GM23338 (cell line): ENCODE measurements at places on chromosomes 3 and 15.

- H3K4me3 ChIP-seq: no peak overlapping the region
- no peaks in the 10 kb centered on the region for H3K36me3 ChIP-seq
- no peaks in the 10 kb centered on the region for H3K27me3 ChIP-seq
- DNase-seq: no peak
- peaks cover 18% of the 10 kb centered on the region for H3K4me1 ChIP-seq
Measured at GRCh38 chr3:30904996-30905395, 10.5 kb upstream of the GADL1 start.

DNA sequence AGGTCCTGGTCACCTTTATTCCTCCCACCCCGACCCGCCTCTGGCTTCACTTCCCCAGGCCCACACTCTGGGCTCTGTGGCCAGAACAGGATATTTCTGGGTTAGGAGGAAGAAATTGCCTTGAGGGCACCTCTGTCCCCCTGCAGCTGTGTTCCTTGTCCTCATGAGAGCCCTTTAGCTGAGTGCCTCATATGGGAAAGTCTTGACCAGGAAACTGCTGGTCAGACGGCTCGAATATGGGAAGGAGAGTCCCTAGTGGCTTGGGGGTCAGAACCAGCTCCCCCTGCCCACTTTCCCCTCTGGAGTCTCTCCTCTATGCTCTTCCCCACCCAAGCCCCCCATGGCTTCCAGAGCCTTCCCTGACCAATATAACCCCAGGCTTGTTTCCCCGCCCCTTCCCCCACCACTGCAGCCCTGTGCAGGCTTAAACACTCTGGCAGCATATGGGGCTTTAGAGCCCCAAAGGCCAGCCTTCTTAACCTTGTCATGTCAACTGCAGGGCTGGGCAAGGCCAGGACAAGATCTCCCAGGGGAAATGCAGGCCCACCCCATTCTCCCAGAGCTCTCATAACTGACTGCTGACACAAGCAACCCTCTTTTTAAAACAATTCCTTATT, 36.4 kb downstream of the SEC22C start:
- no peak overlapping the region for H3K4me3 ChIP-seq
- no peaks in the 10 kb centered on the region for H3K27me3 ChIP-seq
- H3K36me3 ChIP-seq: no peaks in the 10 kb centered on the region
- DNase-seq: no peak

DNA sequence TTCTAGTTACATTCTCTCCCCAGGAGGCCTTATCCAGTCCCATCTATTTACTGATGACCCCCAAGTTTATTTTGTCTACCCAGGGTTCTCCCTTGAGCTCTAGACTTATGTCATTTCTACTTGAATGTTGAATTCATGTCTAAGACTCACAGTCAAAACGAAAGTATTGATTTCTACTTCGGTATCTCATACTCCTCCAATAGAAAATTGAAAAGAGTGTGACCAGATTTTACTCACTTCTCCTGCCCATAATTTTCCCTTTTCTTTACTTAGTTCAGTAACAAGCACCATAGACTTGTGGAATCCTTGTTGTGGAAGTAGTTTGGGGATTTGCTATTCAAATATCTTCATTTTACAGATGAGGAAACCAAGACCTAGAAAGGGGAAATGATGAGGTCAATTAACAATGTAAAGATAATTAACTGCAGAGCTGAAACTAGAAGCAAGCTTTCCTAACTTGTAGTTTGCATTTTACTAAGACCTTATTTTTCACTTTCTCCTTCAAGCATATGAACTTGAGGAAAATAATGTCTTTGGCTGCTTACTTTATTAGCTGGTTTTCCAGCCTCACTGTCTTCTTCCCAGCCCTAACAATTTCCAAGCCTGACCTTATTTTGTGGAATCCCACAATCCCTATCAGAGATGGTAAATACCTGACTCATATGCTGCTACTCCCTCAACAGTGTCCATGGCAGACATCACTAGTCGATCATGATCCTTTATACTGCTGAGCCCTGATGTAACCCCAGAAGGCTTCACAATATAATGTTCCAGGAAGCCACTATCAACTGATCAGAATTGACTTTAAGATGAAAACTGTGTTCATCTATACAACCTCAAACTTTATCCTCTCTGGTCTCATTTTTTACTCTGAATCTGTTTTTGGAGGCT, 123.9 kb upstream of the AGBL1 start:
- no peak for DNase-seq
- H3K4me1 ChIP-seq: no peaks in the 10 kb centered on the region
- no peaks in the 10 kb centered on the region for H3K27me3 ChIP-seq
- no peak overlapping the region for H3K4me3 ChIP-seq

DNA sequence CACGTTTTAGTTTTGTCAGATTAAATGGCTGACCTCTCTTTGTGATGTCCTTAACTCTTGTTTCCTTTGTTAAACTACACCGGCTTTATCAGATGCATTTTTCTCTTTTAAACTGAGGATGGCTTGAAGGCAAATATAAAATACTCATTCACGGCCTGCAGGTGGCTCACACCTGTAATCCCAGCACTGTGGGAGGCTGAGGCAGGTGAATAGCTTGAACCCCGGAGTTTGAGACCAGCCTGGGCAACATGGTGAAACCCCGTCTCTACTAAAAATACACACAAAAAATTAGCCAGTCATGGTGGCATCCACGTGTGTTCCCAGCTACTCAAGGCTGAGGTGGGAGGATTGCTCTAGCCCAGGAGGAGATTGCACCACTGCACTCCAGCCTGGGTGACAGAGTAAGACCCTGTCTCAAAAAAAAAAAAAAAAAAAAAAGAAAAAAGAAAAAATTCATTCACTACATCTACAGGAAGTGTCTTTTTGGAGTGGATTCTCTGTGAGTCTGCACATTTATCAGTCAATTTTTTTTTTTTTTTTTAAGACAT, 34.7 kb upstream of the SACM1L start:
- H3K4me1 ChIP-seq: no peaks in the 10 kb centered on the region
- peak; percentile 52 for DNase-seq
- no peaks in the 10 kb centered on the region for H3K36me3 ChIP-seq
- H3K27me3 ChIP-seq: no peaks in the 10 kb centered on the region
- H3K4me3 ChIP-seq: no peak overlapping the region
- H3K27ac ChIP-seq: peak overlapping the region; percentile 61; the same call in 1 of the 2 replicates

DNA sequence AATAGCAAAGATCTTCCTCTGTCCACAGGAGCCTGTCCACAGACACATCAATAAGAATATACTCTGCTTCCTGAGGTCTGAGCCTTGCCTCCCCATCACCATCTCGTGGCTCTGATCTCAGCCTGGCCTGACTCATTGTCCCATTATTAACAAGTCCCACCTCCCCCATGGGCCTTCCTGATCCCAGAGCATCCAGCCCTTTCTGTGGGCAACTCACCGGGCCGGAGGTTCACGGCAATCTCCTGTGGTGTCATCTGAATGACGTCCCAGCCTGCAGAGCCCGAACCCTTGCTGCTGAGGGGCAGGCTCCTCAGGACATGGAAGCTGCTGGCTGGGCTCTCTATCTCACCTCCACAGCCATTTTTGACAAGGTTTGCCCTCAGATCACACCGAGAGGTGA, 28.1 kb downstream of the ITGB5 start:
- H3K27ac ChIP-seq: no peak overlapping the region
- DNase-seq: no peak

GRCh38 chr15:94182883-94183282, 48.5 kb upstream of the MCTP2 start:
- H3K27me3 ChIP-seq: no peaks in the 10 kb centered on the region
- DNase-seq: no peak
- H3K27ac ChIP-seq: no peak overlapping the region
- H3K4me3 ChIP-seq: no peak overlapping the region

- no peak overlapping the region for H3K4me3 ChIP-seq
- H3K27ac ChIP-seq: no peak overlapping the region
- H3K4me1 ChIP-seq: peaks cover 19% of the 10 kb centered on the region
- no peaks in the 10 kb centered on the region for H3K36me3 ChIP-seq
- no peak for DNase-seq
Measured at GRCh38 chr15:86403221-86403620, 323.6 kb downstream of the AGBL1 start.

GRCh38 chr15:78564743-78565096, 600 bp upstream of the CHRNA5 start:
- no peak overlapping the region for H3K27ac ChIP-seq
- H3K4me3 ChIP-seq: peak overlapping the region; percentile 62
- peaks cover 8% of the 10 kb centered on the region; the same call in 1 of the 2 replicates for H3K4me1 ChIP-seq
- H3K27me3 ChIP-seq: no peaks in the 10 kb centered on the region
- no peak for DNase-seq

- no peak overlapping the region for H3K4me3 ChIP-seq
- H3K4me1 ChIP-seq: no peaks in the 10 kb centered on the region
- H3K27ac ChIP-seq: no peak overlapping the region
- peak; percentile 41 for DNase-seq
- no peaks in the 10 kb centered on the region for H3K27me3 ChIP-seq
Measured at GRCh38 chr3:84904816-84905555, 53.8 kb upstream of the CADM2 start.

GRCh38 chr3:180420804-180421203, 181.2 kb upstream of the TTC14 start:
- H3K4me1 ChIP-seq: no peaks in the 10 kb centered on the region; the same call in 1 of the 2 replicates
- H3K36me3 ChIP-seq: no peaks in the 10 kb centered on the region
- DNase-seq: no peak
- H3K27ac ChIP-seq: no peak overlapping the region
- H3K4me3 ChIP-seq: no peak overlapping the region

DNA sequence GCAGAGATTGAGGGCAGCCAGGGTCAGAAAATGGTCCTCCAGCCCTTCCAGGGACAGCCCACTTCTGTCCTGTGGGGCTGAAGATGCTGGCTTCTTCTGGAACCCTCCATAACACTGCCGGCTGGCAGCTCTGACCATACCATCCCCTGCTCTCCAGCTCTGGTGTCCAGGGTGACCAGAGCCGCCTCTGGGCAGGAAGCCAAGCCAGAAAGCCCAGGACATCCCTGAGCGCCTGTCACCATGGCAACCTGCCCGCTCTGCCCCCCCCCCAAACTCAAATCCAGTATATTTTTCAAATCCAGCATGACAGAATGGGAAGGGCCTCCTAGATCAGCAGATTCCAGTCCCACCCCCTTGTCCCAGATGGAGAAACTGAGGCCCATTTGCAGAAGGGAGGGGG, 420 bp upstream of the TMIE start:
- H3K4me3 ChIP-seq: peak overlapping the region; percentile 55; the same call in 1 of the 2 replicates
- no peak for DNase-seq
- H3K4me1 ChIP-seq: peaks cover 4% of the 10 kb centered on the region; the same call in 1 of the 2 replicates

- no peak overlapping the region for H3K27ac ChIP-seq
- peak; percentile 74 for DNase-seq
- no peaks in the 10 kb centered on the region for H3K36me3 ChIP-seq
Measured at GRCh38 chr15:68316061-68316804, 38.7 kb downstream of the FEM1B start.

- no peaks in the 10 kb centered on the region for H3K36me3 ChIP-seq
- no peaks in the 10 kb centered on the region for H3K27me3 ChIP-seq
- no peak for DNase-seq
- H3K27ac ChIP-seq: no peak overlapping the region
- H3K4me1 ChIP-seq: no peaks in the 10 kb centered on the region; the same call in none of the 2 replicates
Measured at GRCh38 chr15:101625184-101625583, 27.0 kb downstream of the TM2D3 start.

- no peak overlapping the region for H3K4me3 ChIP-seq
- no peak overlapping the region for H3K27ac ChIP-seq
- no peaks in the 10 kb centered on the region for H3K27me3 ChIP-seq
- no peak for DNase-seq
- H3K36me3 ChIP-seq: no peaks in the 10 kb centered on the region
- no peaks in the 10 kb centered on the region for H3K4me1 ChIP-seq
Measured at GRCh38 chr3:112769286-112769978, 77.2 kb downstream of the CD200R1L start.

- peaks cover 36% of the 10 kb centered on the region for H3K4me1 ChIP-seq
- no peaks in the 10 kb centered on the region for H3K36me3 ChIP-seq
- H3K4me3 ChIP-seq: peak overlapping the region; percentile 10; the same call in 1 of the 2 replicates
- peak; percentile 11 for DNase-seq
- peaks cover 12% of the 10 kb centered on the region; the same call in 1 of the 2 replicates for H3K27me3 ChIP-seq
Measured at GRCh38 chr15:97059281-97059680, 728.8 kb downstream of the NR2F2 start.

DNA sequence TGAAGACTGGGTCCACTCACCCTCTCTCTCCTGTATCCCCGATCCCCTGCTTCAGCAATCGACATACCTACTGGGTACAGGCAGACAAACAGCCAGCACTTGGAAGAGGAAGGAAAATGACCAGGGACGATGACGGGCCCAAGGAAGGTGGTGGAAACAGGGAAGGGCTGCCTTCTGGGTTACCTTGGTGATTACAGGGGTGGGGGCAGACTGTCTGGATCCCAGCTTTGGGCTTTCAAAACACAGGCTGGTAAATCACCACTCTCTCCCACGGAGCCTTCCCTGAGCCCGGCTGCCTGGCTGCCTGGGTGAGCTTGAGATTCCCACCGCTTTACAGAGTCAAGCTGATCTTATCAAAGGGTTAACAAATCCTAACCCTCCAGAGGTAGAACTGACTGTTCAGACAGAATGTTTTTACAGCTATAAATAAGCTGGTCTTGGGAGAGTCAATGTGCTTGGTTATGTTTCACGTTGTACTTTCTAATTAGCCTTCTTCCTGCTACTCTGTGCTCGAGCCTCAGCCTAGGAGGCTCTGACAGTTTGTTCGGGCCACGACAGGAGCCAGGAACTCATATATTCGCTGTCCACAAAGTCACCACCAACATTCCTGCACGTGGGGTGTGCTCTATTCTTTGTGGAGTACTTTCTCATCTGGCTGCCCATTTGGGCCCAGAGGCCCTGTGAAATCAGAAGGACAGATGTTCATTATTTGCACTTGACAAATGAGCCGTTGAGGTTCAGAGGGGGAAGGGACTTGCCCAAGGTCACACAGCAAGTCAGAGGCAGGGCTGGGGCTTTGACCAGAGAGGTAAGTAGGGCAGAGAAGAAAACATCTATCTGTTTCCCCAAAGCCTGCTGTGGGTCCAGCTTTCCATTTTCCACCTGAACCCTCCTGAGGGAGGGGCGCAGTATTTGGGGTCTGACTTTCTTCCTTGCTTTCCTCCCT, 63.5 kb downstream of the FEM1B start:
- H3K36me3 ChIP-seq: no peaks in the 10 kb centered on the region
- no peak overlapping the region for H3K27ac ChIP-seq
- no peaks in the 10 kb centered on the region for H3K27me3 ChIP-seq
- no peak for DNase-seq
